Thoracic aorta (tissue), 2 donors: ENCODE measurements at places on chromosomes 5 and 9.

DNA sequence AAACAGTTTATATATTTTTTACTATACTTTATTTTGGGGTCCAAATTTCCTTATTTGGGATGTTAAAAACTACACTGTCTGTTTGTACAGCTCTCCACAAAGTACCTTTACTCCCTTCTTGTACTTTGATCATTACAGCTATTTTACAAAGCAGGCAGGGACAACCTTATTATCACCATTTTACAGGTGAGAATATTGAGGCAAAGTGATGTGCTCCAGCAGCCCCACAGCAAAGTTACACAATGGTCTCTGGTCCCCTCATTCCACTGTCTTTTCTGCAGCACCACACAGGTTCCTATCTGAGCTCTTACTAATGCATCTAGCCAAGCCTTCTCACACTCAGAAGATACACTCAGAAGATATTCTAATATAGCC, 457.3 kb downstream of the RASEF start:
- no peak for DNase-seq

DNA sequence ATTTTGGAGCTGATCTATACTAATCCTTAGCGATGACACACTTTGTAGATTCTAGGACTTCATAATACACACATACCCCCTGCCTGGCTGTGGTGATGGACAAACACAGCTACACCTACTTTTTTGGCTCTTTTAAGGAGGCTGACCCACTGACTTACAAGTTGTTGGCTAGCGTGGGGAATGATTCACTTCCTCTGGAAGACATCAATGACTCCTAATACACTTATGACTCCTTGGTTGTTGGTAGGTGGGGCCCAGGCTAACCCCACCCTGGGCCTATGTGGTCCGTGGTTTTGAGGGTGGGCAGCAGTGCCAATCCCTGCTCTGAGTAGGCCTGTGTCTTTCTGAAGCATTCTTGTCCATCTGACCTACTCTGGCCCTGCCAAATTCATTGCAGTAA, 144.4 kb downstream of the SLC12A2 start:
- DNase-seq: no peak

- DNase-seq: no peak
Observed at GRCh38 chr5:93569300-93570160, 11.5 kb downstream of the NR2F1-AS1 start.

GRCh38 chr5:149993471-149993870, 7.0 kb downstream of the TIGD6 start:
- DNase-seq: no peak

GRCh38 chr5:106269252-106269843, 1401.4 kb downstream of the EFNA5 start:
- DNase-seq: no peak

DNA sequence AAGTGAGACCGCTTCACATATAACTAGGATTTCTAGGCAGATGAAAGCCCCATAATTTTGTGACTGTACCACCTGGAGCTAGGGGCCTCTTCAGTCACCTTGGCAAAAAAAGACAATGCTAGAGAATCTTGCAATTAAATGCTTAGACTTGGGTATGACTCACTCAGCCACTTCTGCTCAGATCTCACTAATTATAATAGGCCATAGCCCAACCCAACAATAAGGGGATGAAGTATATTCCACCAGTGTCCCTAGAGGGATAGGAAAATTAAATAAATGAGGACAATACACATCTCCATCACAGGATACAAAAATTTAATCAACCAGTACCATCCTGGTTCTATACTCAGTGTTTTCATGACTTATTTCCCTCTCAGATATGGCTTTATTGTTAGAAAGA, 1079.9 kb upstream of the C9orf72 start:
- DNase-seq: no peak

- DNase-seq: no peak
Observed at GRCh38 chr5:65830856-65831255, 95.5 kb upstream of the ERBIN start.

- DNase-seq: no peak
Observed at GRCh38 chr9:129291041-129291501, 113.0 kb upstream of the IER5L start.

GRCh38 chr5:56941981-56942380, 9.9 kb downstream of the MIER3 start:
- DNase-seq: no peak

- DNase-seq: no peak
Observed at GRCh38 chr9:33082538-33083326, 6.3 kb upstream of the SMU1 start.

GRCh38 chr5:121979691-121980090, 17.9 kb downstream of the SRFBP1 start:
- DNase-seq: no peak

GRCh38 chr5:76641514-76642120, 18.4 kb upstream of the F2RL2 start:
- no peak for DNase-seq

DNA sequence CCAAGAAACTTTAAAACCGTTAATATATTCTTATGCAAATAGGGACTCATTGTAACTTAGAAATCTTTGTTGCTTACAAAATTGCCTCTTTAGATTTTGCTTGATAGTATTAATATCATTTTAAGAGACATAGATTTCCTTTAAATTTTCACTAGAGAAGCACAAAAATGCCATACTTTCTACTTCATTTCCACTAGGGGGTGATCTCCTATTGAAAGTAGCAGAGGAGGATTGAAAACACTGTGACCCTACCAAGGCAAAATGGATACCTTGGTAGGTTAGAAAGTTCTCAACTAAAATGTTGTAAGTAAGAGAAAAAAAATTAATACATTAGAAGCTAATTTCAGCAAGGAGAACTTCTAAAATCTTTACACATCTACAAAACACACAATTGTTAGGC, 204.9 kb downstream of the CHSY3 start:
- DNase-seq: no peak

DNA sequence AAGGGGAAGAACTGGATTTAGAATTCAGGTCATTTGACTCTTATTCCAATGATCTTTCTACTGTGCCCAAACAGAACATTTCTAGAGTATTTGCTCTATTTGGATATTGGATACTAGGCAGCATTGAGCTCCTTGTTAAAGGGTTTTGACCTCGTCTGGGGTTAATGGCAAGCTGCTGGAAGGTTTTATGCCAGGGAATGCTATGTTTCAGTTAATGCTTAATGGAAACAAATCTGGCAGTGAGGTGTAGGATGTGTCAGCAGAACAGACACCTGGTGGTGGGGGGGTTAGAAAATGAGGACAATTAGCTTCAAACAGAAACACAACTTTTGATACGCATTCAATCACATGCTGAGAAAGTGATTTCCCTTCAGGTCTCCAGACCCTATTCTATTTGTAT, 51.5 kb downstream of the AGXT2 start:
- DNase-seq: no peak

DNA sequence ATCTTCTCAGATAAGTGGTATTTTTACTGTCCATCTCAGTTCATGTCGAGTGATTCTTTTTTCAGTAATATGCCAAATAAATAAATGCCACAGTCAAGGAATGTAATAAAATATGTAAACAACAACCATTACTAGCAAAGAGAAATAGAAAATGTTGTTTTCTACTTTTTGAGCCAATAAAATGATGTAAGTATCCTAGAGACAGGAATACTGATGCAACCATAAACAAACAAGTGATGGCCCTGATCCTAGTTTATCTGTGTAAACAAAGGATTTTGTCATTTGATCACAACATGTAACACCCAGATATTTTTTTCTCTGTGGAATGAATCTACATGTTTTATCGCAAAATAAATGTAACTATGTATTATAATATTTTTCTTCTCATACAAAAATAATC, 1852.8 kb downstream of the EFNA5 start:
- no peak for DNase-seq

- DNase-seq: no peak
Observed at GRCh38 chr5:33582417-33582816, 141.7 kb downstream of the TARS1 start.

DNA sequence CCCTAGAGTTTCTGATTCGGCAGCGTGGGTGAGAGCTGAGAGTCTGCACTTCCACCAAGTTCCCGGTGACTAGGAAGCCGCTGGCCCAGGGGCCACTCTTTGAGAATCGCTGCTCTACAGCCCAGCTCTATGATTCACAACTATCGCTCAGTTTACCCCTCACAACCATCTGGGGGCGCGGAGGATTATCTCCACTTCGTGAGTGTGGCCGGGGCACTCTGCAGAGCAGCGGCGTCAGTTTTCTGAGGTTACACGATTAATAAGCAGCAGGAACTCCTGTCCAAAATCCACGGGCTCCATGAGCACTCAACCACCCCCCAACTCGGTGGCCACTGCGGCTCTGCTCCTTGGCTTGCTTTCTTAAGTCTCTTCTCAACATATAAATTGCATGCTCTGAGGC, 19.3 kb downstream of the CORO2A start:
- no peak for DNase-seq

GRCh38 chr5:30811298-30811697, 382.2 kb upstream of the CDH6 start:
- DNase-seq: no peak

- no peak for DNase-seq
Observed at GRCh38 chr5:157248821-157249470, 17.0 kb upstream of the CYFIP2 start.

GRCh38 chr5:1791176-1791575, 8.5 kb downstream of the MRPL36 start:
- no peak for DNase-seq

- DNase-seq: no peak
Observed at GRCh38 chr5:17799521-17799920, 165.3 kb downstream of the TAF11L14 start.

DNA sequence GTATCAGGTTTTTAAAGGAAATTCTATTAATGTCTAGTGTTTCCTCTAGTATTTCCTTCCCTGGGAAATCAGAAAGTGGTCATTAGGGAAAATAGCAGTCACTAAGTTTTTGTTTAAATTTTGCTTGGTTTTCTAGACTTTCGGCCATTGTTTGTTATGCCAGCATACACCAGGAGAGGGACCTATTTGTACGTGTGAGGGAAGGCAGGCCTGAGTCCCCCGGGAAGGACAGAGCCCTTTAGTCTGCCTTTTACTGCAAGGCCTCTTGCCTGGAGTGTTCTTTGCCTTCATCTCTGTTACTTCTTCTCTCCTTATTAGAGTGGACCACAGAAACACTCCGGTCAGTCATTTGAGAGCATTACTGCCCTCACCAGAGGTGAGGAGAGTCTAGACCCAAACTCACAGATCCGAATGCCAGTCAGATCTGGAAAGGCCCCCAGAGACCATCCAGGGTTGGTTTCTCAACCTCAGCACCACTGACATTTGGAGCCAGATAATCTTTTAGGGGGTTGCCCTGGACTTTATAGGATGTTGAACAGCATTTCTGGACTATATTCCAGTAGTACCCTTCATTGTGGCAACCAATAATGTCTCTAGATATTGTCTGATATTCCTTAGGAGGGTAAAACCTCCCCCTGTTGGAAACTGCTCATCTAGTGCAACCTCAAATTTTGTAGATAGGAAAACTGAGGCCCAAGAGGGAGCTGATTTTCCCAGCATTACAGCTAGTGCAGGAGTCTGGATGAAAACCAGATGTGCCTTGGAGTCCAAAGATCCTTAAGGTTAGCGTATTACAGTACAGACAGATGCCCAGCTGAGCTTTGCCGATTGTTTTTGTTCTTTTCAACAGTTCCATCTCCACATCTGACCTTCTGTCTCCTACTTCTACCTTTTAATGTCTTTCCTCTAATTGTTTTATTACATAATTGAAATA, 93.0 kb upstream of the NIPAL4 start:
- DNase-seq: peak; percentile 25

- no peak for DNase-seq
Observed at GRCh38 chr5:15463231-15463980, 36.6 kb upstream of the FBXL7 start.

DNA sequence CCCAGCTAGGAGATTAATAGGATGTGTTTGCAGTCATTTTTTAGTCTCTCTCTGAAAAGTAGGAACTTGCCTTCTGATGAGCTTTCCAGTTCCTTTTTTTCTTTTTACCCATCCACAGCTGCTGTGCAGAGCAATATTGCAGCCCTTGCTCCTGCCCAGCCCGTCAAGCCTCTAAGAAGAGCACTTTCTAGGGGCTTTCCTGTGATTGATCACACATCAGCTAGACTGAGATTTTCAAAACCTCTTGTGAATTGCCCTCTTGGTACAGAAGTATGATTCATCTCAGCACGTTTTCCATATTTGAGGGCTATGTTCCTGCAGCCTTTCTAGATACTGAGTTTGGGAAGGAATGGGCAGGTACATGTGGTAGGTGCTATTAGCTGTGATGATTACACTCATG, 93.9 kb downstream of the GALNT10 start:
- no peak for DNase-seq

GRCh38 chr9:89457376-89457855, 40.5 kb downstream of the SEMA4D start:
- DNase-seq: no peak

DNA sequence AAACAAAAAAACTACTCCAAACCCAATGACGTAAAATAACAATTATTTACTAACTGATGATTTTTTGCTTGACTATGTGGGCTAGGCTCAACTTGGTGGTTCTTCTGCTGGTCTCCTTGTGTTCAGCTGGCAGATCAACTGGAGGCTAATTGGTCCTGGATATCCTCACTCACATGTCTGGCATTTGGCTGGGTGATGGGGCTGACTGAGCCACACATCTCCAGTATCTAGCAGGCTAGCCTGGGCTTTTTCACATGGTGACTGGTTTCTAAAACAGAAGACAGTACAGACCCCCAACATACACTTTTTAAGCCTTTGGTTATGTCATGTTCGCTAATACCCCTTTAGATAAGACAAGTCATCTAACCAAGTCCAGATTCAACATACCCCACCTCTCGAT, 104.7 kb upstream of the PRRC1 start:
- DNase-seq: no peak

DNA sequence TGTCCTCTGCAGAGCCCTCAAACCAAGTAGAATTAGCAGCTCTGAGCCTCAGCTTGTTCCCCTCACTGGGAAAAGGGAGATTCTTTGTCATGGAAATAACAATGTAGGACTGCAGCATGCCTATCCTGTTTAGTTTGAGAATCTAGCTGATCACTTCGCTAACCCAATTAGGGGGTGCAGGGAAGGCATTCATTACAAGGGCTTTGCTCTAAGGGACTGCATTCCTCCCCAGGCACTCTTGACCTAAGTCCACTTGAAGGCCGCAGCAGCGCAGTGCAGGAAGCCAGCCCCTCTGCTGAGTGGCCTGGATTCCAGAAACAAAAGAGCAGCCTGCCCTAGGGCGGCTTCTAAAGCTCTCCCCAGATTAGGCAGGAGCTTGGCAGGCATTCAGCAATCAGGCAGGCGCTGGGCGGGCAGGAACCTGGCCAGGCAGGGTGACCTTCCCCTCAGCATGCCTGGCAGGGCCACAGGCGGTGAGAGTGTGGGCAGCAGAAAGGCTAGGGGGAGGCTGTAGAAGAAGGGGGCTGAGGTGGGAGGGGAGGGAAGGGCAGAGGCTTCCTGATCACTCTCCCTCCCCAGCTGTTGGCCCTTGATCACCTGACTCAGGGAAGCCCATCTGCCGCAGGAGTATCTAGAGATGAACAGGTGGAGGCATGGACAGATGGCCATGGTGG, 24.8 kb downstream of the CCNJL start:
- no peak for DNase-seq
